COR-L47 (cell line): ENCODE measurements at places on chromosomes 3 and 15.
A peak's percentile ranks its signal among the peaks of the same experiment; 100 is the strongest.

DNA sequence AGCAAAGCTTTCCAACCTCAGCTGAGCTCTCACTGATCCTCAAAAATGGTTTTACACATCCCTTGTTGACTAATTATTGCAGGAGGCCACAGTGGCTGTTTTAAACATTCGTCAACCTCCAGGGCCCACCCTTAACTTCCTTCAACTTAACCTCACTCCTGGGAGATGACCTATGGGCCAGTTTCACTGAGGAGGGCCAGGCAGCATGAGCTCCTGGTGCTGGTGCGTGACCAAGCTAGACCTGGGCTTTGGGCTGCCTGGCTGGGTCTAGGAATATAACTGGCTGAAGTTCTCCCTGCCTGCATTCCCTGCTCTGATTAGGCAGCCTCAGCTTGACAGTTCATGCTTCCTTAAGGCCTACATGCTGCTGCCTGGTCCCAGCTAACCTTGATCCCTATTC is 273.7 kb upstream of the ATP11B start:
- DNase-seq = no peak

- no peak for DNase-seq
Measured at GRCh38 chr3:119579366-119580066, at the start of gene ADPRH. ADPRH (plus strand) TSS chr3:119579492; CDS start chr3:119582170, 2,678 bp downstream.

DNA sequence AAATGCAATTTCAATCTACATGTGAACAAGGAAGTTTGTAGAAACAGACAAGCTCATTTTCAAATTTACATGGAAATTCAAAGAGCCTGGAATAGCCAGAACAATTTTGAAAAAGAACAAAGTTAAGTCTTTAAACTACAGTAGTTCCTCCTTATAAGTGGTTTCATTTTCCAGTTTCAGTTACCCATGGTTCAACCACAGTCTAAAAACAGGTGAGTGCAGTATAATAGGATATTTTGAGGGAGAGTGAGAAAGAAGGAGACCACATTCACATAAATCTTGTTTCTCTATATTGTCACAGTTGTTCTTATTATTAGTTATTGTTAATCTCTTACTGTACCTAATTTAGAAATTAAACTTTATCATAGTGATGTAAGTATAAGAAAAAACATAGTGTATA is 45.8 kb upstream of the FOXB1 start:
- no peak for DNase-seq

GRCh38 chr3:7667774-7668173 is 806.9 kb downstream of the GRM7 start:
- peak; percentile 58 for DNase-seq

GRCh38 chr3:125967156-125967555 is 1.8 kb upstream of the ROPN1B start:
- DNase-seq = peak; percentile 82

DNA sequence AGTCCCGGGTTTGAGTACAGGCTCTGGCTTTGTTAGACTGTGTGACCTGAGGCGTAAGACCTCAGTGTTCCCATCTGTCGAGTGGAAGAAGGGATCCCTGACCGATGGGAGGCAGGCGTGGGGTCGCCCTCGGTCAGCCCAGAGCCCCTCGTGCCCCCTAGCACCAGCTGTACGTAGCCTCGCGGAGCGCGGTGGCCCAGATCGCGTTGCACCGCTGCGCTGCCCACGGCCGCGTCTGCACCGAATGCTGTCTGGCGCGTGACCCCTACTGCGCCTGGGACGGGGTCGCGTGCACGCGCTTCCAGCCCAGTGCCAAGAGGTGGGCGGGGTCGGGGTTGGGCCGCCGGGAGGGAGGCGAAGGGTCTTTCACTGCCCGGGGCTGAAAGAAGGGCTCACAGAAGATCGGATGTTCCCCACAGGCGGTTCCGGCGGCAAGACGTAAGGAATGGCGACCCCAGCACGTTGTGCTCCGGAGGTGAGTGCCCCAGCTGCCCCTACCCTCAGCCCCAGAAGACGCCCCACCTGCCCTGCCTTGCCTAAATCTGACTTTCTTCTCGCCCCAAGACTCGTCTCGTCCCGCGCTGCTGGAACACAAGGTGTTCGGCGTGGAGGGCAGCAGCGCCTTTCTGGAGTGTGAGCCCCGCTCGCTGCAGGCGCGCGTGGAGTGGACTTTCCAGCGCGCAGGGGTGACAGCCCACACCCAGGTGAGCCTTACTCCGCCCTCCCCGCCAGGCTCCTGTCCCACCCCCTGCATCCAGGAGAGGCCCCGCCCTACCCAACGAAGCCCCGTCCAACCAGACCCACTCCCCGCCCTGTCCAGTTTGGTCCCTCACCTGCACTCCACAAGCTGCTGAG is 3.5 kb upstream of the LSMEM2 start:
- DNase-seq = no peak

DNA sequence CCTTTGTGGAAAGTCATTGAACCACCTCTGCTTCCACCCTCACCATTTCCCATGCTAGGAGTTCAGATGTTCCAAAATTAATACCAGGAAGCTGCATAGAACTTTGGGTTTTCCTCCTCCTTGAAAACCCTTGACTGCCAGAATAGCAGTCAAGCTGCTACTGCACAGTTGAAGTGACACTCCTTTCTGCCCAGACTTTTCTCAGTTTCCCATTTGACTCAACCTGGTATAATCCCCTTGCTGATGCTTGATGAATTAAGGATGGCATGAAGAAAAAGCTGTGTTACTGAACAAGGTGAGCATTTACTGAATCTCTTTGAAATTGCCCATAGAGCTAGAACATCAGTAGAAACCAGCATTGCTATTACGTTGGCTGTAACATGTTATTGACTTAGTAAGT is 286.0 kb downstream of the EDEM1 start:
- no peak for DNase-seq
